Cardiac fibroblast (primary cell): ENCODE measurements at places on chromosomes 3 and 15.
A peak's percentile ranks its signal among the peaks of the same experiment; 100 is the strongest.

DNA sequence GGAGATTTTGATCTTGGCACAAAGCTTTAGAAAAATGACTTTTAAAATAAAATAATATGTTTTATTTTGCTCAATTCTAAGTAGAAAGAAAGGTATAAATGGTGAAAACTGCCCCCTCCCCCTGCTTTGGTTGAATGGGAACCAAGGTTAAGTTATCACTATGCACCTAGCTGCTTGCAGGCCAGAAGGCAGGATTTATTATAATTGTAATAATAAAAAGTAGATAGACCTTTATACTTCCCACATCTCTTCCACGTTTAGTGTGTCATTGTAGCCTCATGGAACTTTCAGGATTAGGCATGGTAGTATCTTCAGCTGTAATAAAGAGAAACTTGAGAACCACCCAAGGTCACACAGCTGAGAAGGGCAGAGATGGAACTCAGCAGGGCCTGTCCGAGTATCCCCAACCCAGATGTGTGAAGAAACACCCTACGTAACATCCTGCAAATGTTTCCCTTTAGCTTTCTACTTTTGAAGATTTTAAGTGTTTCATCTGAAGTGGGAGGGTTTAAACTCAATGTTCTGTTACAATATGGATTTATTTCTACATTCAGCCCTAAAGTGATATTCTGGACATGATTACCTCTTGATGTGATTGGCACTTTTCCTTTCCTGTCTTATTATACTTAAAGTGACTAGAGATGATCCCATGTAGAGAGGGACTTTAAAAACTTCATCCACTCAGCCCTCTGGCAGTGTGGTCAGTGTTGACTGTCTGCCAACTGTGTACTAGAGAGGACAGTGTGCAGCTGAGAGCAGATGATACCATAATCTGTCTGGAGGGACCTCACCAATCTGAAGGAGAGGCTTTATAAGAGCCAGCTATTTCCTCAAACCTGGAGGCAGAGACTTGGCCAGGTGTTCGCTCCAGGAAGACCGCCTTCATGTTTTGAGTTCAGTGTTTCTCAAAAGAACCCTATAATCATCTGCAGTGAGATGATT is 282.5 kb upstream of the TRIM42 start:
- no peak for DNase-seq

GRCh38 chr3:34066328-34066727 is 267.9 kb downstream of the PDCD6IP start:
- DNase-seq, result no peak

DNA sequence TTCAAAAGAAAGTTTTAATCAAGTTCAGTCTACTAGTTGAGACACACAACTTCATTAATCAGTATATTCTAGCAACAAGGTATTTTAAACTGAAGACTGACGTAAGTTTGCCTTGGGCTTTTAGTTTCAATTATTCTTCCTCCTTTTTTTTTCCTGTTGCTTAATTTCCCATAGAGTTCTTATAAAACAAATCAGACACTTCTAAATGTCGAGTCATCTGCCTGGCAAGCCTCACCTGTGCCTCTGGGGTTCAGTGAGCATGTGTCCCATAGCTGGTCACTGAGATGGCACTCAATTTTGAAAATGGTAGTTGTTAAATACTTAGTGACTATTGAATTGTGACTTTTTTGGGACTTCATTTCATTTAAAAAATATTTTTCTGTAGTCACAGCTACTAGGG is 27.4 kb downstream of the NKIRAS1 start:
- DNase-seq, result no peak

- DNase-seq, result peak; percentile 33
Measured at GRCh38 chr3:32934150-32934742, 17.2 kb upstream of the CCR4 start.

DNA sequence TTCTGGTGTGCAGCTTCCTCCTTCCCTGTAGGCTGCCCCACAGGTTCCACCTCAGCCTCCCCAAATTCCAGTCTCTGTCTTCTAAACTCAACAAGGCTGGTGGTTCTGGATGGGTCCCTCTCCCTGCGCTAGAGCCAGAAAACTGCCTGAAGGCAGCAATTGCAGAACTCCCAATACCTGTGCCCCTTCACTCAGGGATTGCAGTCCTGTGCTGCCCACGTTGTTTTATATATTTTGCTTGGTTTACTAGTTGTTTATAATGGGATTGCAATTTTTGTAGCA is 14.8 kb upstream of the NPTN start:
- DNase-seq, result no peak

DNA sequence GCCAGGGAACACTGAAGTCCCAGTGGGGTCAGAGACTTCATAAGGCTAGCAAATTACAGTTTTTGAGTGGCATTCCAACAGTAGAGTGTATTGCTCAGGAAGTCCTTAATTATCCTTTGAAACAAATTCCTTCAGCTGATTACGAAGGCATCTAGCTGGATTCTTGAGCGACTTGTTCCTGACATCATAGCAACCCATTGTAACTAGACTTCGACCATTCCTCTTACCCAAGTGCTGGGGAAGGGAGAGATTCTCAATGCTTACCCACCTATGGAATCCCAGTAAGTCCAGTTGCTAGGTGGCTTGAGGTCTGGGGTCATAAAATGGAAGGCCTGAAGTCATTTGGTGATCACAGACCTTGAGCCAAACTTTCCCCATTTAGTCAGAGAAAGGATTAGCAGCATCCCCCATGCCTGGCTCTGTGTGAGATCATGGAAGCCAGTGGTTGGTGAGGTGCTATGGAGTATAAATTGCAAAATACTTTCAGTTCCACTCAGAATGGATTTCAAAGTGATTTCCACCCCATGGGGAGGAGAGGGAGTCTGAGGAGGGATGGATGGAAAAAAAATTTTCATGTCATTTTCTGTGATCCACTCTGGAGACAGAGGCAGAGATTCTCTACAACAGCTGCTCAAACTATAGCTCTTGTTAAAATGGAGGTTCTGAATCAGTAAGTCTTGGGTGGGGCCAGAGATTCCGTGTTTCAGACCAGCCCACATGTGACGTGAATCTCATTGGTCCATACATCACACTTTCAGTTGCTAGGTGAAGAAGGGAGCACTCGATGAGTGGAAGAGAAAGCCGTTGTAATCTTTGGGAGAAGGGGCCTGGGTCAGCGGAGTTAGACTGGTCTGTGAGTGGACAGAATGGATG is 45.7 kb downstream of the CD86 start:
- DNase-seq, result peak; percentile 18

DNA sequence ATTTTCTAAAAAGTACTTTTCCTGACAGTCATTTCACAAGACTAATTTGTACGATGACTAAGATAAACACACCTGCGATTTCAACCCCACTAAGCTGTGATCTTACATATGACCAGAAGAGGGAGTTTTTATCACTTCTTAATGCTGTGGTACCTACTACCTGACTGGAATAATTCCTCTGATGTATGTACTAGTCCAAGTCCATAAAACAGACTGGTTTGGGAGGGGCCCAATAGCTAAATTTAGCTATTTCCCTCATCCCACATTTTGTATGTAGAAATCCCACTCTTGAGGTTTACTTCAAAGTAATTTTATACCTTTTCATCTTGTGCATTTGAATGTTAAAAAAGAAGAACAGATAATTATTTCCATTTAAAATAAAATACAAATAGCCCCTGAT is 49.7 kb upstream of the SCAANT1 start:
- peak; percentile 68 for DNase-seq

DNA sequence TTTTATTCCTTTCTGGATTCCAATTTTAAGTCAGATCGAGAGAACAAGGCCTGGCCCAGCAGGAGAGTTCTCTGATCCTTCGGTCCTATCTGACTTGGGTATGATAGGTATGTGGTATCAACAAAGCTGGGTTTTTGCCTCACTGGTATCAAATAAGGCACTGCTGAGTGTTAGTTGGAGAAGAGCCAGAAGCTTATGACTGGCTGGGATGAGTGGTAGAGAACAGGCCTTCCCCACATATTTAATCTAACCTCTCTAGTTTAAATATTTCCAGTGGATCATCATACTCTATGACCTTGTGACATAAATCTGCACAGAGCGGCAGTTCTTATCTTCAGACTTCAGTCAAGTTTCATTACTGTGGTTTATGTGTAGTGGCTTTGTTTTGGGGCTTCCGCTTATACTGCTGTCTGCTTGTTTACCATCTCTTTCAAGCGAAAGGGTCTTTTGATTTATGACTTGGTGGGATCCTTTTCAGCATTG is 164.5 kb downstream of the PTPRG start:
- DNase-seq, result peak; percentile 76

DNA sequence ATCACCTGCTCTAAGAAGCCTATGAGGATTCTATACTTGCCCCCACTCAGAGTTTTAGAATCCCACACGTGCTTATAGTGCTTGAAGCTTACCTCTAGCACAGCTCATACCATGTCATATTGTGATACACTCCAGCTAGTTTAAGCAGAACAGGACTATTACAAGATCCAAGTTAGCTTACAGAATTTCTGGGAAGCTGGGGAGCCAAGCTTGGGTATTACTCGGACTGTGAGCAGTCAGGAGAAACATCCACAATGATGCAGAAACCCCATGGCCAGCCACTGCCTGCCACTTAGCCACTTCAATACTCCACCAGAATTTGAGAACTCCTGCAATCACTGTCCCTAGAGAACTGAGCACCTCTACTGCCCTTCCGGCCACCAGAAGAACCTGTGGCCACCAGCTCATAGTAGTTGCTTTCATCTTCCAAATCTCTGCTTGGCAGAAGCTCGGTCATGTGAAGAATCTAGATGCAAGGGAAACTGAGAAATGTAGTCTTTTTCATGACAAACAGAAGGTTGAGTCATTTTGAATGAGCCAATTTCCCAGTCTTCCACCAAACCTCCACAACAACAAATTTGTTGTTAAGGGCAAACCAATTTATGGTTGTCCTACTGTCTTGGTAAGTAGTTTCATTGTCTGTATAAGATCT is 27.7 kb upstream of the SSR3 start:
- peak; percentile 14 for DNase-seq

DNA sequence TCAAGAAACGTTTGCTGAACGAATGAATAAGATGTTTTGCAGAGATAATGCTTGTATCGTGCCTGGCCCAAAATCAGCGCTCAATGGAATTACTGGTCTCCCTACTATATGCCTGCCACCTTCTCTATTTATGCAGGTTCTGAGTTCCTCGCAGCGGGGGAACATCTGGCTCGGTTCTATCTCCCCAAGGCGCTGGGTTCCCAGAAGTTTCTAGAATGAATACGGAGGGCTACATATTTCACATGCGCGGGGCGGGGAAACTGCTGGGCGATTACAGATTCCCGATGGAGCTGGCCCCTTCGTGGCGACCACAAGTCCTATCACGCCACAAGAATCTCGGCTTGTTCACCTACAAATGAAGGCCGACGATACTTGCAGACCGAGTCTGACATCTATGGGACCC is 411 bp upstream of the EIF2B5 start:
- DNase-seq, result no peak

- DNase-seq, result peak; percentile 51
Measured at GRCh38 chr3:158313338-158313927, 203.5 kb downstream of the RSRC1 start.

- DNase-seq, result peak; percentile 66
Measured at GRCh38 chr15:81887912-81888311, 157.9 kb downstream of the MEX3B start.

DNA sequence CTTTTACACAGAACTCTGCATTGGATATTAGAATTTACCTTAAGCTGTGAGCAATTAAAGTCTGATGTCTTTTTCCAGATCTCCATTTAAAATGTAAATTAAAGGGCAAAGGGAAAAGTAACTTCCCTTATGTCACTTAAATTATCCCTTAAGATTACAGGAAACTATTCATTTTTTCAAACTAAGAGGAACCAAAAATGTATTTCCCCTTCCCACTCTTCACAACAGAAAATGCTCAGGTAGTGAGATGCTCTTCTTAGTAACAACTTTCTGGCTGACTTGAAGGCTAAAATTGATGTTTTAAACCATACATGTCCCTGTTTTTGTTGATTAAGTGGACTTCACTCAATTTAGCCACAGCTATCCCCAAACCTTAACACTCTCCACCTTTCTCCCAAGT is 17.6 kb downstream of the RSL24D1 start:
- DNase-seq, result no peak

DNA sequence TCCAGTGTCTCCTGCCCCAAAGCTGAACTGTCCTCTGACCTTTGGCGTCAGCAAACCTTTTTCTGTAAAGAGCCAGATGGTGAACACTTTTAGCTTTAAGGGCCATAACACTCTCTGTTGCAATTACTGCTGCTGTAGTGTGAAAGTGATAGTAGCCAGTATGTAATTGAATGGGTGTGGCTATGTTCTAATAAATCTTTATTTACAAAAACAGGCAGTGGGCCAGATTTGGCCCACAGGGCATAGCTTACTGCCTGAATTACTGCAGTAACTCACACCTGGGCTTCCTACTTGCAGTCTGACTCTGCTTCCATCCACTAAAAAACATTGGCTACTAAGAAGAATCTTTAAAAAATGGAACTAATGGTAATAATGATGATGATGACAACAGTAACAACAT is 68.0 kb upstream of the SLC6A11 start:
- no peak for DNase-seq

GRCh38 chr3:168053115-168053514 is 42.6 kb downstream of the GOLIM4 start:
- DNase-seq, result peak; percentile 21

DNA sequence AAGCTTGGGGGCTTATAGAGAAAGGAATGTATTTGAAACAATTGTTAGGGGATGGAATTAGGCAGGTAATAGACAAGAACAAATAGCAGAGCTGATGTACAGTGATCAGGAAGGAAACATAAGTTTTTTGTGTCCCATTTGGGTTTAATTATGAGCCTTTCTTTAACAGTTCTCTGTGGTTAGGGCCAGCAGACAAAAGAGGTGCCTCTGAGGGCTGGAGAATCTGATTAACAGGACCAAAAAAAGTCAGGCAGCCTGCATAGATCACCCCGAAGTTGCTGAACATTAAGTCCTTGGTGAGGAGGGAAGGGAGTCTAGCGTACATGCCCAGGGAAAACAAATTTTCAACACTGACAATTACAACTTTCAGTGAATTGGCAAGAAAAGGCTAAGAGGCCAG is 88.6 kb upstream of the SPRED1 start:
- DNase-seq, result no peak
